Muscle of leg (tissue), 16 donors: ENCODE measurements at places on chromosomes 3 and 15. TPM values are rescaled to one million over a fixed set of nuclear protein-coding genes. Genes with fewer than 3 reads are reported as not detected.

GRCh38 chr3:185270956-185271332 is 17.1 kb upstream of the EHHADH start:
- DNase-seq = no peak

DNA sequence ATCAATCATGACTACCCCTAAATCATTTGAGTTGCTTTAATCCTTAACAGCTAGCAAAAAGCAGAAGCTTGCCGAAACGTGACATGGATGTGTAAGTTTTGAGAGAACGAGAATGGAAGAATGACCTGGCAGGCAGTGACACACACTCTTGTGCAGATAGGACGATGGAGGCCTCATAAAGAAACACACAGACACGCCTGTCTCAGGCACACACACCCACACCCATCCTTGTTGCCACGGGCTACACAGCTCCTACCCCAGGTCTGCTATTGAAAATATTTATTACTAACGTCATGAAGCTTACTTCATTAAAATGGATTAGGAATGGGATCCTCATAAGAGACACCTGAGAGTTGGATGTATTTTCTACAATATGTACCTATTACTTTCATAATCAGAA is 8.5 kb downstream of the MYO5C start:
- no peak for DNase-seq

GRCh38 chr3:166713787-166714186 is 666.3 kb downstream of the ZBBX start:
- DNase-seq = no peak

- no peak for DNase-seq
Observed at GRCh38 chr3:110849064-110849463, 222.6 kb upstream of the NECTIN3 start.

GRCh38 chr3:93989241-93989640 is 9.3 kb downstream of the ARL13B start:
- DNase-seq = no peak

DNA sequence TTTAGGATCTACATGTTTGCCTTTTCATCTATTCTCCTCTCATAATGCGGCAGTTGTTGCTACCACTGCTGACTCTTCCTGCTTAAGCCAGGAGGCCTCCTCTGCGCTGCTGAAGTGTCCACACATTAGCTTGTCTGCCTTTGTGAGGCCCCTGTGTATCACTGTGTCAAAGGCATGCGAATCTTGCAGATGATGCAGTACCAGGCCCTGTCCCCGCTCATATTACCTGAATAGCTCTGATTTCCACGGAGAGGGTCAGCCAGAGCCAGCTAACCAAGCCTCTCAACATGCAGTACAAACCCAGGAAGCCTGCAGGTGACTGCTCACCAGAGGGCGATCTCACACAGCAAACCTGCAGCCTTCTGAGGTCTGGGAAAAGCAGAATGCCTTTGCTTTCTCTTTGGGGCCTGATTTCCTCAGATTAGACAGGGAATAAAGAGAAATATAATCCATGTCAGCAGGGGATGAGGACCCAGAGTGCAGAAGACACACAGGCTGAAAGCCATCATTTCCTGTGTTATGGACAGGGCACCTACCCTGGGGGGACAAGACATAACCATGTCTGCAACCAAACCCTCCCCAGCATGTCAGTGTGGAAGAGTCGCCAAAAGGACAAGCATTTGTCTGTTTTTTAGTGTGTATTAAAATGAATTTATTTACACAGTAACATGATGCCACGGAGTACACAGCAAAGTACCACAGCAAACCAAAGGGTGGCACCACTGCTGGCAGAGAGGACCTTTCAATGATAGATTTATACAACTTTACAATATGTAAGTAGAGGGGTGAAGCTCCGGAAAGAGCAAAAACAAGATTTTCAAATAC is 36.8 kb upstream of the TSPAN3 start:
- DNase-seq = peak; percentile 83

DNA sequence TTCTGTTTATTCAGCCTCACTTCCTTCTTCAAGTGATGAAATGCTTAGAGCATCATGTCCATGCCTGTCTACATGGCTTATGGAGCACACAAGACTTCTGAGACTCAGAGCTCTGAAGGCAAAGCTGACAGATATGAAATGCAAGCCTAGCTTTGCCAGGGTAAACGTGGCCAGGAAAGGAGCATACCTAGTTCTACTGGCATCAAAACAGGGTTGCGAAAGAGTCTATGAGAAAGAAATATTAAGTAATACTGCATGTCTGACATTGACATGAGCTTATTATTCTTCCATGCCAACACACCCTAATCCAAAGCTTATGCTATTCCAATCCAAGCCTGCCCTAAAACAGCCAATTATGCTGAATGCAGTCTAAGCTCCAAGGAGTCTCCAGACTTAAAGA is 391.5 kb downstream of the ERC2 start:
- DNase-seq = peak; percentile 68

DNA sequence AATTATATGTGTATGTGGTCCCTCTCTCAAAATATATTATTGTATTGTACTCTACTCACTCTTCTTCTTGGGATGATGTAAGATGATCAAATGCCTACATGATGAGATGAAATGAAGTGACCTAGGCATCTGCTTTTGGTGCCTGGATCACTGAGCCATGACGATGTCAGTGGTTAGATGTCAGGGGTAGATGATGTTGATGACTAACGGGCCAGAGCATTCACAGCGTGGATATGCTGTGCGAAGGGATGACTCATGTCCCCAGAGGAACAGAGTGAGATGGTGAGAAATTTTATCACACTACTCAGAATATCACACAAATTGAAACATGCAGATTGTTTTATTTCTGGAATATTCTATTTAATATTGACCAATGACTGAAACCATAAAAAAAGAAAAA is 233.9 kb upstream of the CADM2 start:
- no peak for DNase-seq

GRCh38 chr3:150253622-150254021 is 154.5 kb upstream of the TSC22D2 start:
- DNase-seq = peak; percentile 30

DNA sequence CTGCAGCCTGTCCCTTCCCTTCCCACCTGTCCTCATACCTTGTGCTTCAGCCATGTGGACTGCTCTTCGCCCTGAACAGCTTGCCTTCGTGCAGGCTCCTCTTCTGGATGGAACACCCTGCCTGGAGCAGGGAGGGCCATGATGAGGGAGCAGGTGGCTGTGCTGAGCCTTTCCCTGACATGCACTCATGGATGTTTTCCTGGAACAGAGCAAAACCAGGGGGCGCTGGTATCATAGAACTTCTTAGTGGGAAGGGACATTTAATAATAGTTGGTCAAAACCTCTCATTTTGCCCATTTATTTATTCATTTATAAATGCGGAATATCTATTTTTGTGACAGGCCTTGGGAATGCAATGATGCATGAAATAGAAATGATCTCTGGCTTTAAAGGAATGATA is 149.3 kb downstream of the CACNA1D start:
- no peak for DNase-seq

GRCh38 chr15:37014566-37014965 is 85.8 kb downstream of the MEIS2 start:
- no peak for DNase-seq

- DNase-seq = no peak
Observed at GRCh38 chr3:126056088-126056487, 27.8 kb downstream of the SLC41A3 start.

DNA sequence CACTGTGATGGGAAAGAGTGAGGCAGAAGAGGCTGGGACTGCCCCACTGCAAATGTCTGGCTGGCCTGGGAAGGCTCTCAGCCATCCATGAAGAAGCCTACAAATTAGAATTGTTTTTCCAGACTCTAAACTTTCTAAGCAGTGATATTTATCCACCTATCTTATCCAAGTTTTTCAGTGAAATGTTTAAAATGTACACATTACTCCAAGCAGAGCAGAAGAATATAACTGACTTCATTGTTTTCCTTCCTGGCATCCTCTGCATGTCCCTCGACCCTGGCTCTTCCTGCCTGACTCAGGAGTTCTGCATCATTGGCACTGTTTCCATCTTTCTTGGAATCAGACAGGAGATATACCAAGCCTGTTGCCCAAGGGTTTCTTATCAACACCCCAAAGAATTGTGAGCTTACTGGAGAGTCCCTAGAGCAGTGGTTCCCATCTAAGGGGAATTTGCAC is 401.5 kb upstream of the PROK2 start:
- peak; percentile 63 for DNase-seq

- no peak for DNase-seq
Observed at GRCh38 chr3:142609136-142609535, 12.9 kb downstream of the PLS1 start.

GRCh38 chr3:38009807-38010591 is 19.4 kb downstream of the VILL start:
- DNase-seq = no peak

DNA sequence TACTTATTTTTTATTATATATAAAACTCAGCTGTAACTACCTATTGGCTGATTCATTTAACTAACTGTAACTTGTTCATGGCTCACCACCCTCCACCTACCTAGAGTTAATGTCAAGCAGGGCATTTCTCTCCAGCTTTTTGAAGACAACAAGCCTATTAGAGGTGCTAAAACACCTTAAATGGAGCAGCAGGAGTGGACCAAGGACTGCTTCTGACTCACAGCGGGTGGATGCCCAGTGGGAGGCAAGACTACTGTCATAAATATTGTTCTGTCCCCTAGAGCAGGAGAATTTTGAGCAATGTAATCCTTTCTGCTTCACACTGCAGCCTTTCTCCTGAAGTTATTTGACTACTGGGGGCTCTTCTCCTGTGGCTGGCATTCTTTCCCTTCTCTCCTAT is 146.9 kb downstream of the CLSTN2 start:
- DNase-seq = no peak

DNA sequence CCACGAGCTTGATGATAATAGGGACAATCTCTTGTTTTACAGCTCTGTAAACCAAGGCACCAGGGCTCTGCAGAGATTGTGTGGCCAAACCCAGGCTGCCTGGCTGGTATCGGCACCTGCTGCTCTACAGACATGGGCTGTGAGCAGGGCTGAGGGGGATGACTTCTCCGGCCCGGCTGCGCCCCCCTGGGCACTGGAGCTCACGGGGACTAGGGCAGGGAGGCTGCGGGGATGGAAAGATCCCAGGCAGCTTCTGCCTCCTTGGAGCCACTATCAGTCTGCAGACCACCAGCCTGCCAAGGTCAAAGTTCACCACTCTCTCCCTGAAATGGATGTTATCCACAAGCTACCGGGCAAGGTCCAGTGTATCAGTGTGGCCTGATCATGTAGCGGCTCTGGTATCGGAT is 22.0 kb upstream of the PIGZ start:
- no peak for DNase-seq

Gene GOLGA6L2
- polyA plus RNA-seq = not detected

Gene FBXW12
- 0.30 TPM for polyA plus RNA-seq

Gene CAMK1
- 20.0 TPM for polyA plus RNA-seq

Gene FOXB1
- polyA plus RNA-seq = not detected

Gene TMCO5A
- not detected for polyA plus RNA-seq

Gene SOX2
- polyA plus RNA-seq = 0.39 TPM

Gene RASGRF1
- 0.32 TPM for polyA plus RNA-seq

Gene PLA2G4E
- 0.44 TPM for polyA plus RNA-seq

Gene ALDH1L1
- 0.79 TPM for polyA plus RNA-seq
